Coronary artery (tissue), 2 donors: ENCODE measurements at places on chromosomes 2 and 18.

DNA sequence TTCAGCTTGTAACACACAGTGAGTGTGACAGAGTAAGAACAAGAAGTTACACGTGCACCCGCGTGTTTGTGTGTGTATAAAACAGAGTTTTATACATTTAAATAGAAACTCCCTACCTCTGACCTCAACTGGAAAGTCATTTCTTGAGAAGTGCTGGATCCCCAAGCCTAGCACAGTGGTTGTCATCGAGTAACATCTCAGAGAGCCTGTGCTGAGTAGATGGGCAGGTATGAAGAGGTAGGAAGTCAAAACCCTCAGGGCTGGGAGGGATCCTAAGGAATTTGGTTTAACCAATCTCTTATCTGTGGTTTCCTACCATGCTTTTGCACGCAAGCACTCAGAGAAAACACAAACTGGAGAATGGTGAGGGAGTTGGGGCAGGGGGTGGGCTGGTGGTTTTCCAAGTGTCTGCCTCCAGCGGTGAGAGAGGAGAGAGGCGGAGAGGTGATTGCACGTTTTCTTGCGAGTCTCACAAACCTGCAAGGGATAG lies 9.2 kb downstream of the ACOXL start:
- no peak for DNase-seq

GRCh38 chr2:189222468-189223105 lies 43.0 kb upstream of the COL5A2 start:
- no peak for DNase-seq

DNA sequence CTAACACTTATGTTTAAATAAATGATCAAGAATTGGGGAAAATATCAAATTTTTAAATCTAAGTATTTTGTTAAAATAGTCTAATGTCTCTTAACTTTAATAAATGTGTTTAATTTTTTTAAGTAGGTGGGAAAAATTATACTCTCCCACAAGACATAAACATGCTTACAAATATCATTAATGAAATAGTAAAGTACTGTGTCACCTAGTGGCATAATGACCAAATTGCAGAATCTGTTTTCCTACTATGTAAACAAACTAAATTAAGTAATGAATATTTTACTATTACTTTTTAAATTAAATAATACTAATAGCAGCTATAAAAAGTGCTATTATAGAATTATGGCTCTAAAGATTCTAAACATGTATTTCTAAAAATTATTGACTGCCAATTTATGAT lies 52.0 kb upstream of the CHAC2 start:
- DNase-seq: no peak

- no peak for DNase-seq
These were observed 20.1 kb upstream of the MGAT5 start for GRCh38 chr2:134233728-134234136.

GRCh38 chr2:233801357-233802131 lies 23.4 kb downstream of the MROH2A start:
- no peak for DNase-seq

DNA sequence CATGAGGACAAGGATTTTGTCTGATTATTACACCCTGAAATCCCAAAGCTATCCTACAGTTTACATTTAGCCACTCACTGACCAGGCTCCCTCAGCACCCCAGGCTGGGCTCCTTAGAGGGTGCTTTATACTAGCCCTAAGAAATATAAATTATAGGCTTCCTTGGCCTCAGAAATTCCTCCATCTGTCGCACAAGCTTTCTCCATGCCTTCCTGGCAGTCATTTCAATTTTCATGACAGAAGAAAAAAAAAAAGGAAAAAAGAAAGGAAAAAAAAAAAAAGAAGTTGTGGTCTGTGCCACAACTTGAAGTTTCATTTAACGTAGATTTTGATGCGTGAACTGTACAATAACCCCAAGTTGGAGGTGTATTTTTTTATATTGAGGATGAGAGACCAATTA lies 719.5 kb downstream of the BCL11A start:
- DNase-seq: no peak
